Lower lobe of right lung (tissue), 2 donors: ENCODE measurements at places on chromosomes 3 and 15. TPM values are rescaled to one million over a fixed set of nuclear protein-coding genes. Genes with fewer than 3 reads are reported as not detected.

TP63 gene
- total RNA-seq = 2.1 TPM

DPPA2 gene
- not detected for total RNA-seq

EMC7 gene
- 63.1 TPM for total RNA-seq

DNA sequence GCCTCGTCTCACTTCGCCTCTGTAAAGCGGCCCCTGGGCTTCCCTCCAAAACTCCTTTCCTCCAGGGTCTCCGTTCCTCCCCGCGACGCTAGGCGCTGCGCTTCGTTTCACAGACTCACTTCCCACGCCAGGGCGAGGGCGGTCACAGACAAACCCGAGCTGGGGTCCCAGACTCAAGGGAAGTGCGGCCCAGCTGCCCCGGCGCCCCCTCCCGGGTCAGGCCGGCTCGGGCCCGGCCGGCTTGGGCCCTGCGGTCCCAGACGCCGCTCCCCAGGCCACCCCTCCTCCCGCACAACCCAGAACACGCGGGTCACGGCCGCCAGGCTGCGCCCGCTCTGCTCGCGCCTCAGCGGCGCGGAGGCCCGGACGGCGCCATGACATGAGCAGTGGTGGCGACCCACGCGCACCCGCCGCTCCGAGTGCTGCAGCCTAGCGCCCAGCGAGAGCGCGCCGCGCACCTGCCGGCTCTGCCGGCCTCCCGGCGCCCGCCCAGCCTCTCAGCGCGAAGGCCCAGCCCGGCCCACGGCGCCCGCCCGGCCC, 547 bp downstream of the NUP210 start:
- DNase-seq = peak; percentile 77

GRCh38 chr15:41862515-41863116, 24.0 kb downstream of the PLA2G4B start:
- DNase-seq = peak; percentile 84

DNA sequence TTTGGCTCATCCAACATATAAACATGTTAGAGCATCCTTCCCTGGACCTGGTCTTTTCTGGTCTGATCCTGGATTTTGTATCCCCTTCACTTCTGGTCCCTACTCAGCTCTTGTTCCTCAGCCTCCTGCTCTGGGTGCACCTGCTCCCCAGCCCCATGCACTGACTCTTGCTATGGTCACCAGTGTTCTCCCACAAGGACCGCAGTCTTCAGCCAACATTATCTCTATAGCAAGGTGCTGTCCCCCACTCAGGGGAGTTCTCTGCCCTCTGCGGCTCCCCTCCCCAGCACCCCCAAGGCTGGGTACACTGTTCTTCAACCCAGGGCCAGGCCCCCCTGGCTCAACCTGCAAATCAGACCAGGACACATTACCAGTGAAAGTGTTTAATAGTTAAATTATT, 80.2 kb downstream of the SEC22A start:
- DNase-seq = no peak

GRCh38 chr15:53129121-53129904, 339.2 kb upstream of the ONECUT1 start:
- DNase-seq = no peak

- no peak for DNase-seq
These were observed 85.2 kb upstream of the PPIB start for GRCh38 chr15:64247906-64248541.

DNA sequence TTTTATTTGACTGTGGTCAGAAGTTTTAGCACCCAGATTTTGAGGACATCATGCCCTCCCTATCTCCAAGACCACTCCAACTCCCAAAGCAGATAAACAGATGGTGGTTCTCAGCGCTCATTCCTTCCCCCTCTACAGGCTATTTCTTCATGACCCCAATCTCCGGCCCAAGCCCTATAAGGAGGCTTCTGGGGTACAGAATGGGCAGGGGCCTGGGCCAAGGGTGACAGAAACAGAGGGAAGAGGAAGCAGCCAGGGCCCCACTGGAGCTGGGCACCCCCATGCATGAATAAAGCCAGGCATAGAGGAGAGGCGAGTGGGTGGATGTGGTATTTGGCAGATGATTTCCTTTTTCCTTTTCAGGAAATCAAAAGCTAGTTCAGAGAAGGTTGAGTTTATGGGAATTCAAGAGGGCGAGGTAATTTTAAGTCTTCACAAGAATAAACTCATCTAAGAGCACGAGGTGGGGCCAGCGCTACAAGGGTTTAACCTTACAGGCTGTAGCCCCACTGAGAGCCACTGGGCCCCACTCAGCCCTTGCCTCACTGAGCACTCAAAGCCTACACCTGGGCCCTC, 104.8 kb upstream of the HERC1 start:
- no peak for DNase-seq

DNA sequence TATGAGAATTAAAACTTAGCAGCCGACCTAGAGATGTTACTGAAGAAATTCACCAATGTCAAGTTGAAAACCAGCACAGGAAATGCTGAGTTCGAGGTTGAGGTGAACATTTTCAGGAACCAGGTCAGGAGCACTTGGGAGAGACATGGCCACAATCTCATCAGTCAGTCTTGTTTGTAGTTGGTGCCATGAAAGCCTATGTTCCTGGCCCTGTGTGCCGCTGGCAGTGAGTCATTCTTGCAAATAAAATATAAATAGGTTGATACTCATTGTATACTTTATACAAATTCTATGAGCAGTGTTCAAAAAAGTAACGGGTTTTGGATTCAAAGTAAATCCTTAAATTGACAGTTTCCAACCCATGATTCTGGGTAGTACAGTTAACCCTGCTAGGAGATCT, 1.5 kb upstream of the FSIP1 start:
- DNase-seq = no peak
